Thoracic aorta (tissue), 2 donors: ENCODE measurements at places on chromosomes 16 and 17.
A peak's percentile ranks its signal among the peaks of the same experiment; 100 is the strongest.

GRCh38 chr17:58335779-58336455 lies 7.3 kb upstream of the TSPOAP1 start:
- no peak for DNase-seq

DNA sequence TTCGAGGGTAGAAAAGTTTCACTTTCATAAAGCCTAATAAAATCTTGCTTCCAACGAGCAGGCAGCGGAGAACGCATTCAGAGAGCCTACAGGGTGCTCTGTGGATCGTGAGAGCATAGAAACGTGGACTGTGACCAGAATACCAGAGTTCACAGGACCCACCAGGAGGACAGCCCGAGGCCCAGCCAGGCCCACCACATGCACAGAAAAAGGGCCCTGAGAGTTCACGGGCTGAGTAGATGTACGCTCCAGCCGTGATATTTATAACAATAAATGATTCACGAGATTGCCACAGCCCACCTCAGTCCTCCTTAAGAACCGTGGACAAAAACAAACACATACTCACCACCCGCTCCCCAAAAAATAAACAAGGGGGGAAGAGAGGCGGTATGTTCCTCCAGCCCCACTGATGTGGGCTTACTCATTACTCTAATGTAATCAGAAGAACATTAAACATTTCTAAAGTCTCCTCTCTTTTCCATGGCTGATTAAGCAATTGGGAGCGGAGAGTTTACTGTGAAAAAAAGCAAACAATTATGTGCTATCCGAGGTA lies 207.2 kb downstream of the C16orf78 start:
- no peak for DNase-seq

DNA sequence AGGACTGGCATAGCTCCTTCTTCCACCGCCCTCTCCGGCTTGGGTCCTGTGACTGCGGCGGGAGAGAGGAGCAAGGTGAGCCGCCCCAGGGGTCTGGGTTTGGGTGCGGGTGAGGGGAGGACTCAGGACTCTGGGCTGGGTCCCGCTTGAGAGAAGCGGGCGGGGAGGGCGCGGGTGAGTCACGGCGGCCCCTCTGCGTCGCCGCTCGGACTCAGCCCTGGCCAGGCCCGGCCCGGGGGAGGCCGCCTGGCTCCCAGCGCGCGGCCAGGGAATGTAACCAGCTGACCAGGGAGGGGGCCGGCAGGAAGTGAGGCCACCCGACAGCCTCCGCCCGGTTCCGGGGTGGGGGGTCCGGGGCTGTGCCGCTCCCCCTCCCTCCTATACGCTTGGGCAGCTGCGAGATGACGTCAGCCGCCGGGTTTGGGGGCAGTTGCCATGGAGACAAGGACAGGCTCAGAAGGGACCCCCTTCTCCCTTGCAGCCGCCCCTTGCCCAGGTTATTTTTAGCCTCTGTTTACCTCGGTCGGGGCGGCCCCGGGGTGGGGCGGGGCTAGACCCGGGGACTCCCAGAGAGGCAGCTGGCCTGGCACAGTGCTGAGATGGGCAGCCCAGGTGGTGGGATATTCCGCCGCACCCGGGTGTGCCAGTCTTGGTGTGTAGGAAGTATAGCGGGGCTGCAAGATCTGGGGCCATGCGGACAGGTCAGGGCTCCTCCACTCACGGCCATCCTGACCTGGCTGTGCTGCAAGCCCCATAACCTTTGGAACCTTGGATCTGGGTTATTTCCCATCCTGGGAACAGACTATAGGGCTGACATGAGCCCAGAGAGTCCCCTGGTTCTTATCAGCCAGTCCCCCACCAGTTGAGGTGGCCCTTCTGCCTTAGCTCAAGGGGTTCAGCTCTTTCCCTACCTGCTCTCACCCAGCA lies 1.6 kb downstream of the RIPOR1 start:
- peak; percentile 62 for DNase-seq

- no peak for DNase-seq
These were observed 235.7 kb downstream of the PMP22 start for GRCh38 chr17:15029469-15029868.

DNA sequence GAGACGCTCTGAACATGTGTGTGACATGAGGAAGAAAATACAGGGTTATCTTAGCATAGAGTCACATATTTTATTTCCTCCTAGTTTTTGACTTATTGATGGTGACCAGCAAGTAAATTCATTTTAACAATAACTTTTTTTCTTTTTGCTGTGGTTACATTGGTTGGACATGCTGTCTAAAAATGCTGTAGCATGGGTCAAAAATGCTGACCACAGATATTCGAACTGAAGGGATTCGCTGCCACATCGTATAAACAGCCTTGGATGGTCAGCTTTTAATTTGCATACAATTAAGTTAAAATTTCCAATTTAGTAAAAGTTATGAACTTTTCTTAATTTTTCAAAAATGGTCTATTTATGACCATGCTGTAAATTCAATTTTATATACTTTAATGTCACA lies 30.5 kb downstream of the RPGRIP1L start:
- DNase-seq = no peak

DNA sequence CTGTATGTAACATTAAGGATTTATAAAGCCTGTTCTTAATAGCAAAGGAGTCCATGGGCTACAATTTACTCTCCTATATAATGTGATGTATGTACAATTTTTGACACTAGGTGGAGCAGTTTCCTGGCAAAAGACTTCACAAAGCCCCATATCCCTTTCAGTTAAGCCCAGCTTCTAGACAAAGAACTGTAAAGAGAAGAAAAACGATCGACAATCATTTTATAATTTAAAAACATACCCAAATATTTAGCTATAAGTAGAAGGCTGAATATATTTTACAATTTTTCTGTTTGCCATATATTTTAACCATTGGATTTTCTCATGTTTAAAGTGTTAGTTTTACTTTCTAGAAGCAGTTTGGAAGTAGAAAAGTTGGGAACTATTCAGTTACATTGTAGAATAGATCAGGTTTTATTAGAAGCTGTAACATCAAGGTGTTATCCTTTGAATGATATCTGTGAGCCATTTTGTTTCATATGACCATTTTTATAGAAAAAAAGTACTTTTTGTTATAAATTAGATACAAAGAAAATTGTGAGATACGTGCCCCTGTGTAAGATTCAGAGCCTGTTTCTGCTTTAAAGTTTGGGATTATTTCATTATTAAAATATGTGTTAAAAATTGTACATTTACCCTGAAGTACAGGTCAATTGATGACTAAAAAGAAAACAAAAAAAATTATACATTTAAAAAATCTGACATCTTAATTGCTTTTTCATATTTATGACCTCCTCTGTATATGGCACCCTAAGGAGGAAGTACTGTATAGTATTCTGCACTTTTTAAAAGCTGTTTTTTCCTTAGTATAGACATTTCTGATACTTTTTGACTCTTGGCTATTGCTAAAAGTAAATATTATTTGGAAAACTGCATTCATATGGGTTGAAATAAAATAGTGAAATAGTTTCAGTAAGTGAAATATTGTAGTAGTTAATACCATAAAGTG lies 46.3 kb downstream of the VMP1 start:
- DNase-seq = no peak

DNA sequence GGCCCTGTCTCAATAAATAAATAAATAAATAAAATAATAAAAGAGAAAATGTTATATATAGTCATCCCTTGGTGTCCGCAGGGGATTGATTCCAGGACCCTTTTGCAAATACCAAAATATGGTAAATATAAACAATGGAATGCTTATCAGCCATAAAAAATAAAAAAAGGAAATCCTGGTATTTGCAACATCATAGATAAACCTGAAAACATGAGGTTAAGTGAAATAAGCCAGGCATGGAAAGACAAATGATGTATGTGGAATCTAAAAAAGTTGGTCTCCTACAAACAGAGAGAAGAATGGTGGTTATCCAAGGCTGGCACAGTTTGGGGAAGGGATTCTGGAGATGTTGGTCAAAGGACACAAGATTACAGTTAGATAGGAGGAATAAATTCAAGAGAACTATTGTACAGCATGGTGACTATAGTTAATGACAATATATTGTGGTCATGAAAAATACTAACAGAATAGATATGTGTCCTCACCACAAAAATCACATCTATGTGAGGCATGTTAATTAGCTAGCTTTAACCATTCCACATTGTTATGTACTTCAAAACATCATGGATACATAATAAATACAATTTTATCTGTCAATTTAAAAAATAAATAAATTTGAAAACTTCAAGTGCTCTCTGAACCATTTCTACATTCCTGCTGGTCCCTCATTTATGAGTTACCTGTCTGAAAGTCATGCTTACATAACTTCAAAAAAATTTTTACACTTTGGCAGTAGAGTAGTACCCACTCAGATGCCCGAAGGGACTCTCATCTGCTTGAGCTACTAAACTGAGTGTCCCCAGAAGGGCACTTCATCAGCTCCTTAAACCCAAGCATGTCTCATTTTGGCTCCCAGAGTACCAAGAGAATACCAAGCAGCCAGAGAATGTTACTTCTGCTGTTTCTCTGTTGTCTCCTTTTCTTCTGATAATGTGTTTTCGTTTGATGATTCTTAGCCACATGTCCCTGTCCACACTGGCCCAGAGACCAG lies 26.6 kb downstream of the N4BP1 start:
- no peak for DNase-seq

- no peak for DNase-seq
These were observed 38.8 kb upstream of the ENPP7 start for GRCh38 chr17:79691931-79692330.

- DNase-seq = no peak
These were observed 20.3 kb downstream of the COPRS start for GRCh38 chr17:31838636-31839225.

GRCh38 chr17:77465358-77466041 lies 324.7 kb downstream of the SEC14L1 start:
- DNase-seq = peak; percentile 27

DNA sequence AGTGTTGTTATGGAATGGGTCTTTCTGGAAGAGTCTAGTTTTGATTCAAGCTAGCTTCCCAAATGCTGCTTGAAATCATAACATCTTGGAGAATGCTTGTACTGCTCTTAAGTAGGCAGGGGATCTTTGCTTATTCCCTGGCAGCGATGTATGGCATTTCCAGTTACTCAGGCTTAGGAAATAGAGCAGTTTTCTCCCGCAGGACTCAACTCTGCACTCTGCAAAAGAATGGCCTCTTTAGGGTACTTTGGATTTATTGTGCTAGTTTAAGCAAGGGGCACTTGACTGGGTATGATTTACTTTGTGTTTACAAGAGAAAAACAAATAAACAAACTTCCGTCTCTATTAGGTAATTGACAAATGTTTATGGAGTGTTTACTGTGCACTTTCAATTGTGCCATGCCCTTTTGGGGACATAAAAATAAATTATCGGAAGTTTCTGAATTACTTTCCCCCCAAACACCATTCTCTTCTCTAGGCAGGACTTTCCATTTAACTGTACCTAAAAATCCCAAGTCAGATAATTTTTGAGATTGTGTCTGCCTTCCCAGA lies 164.0 kb downstream of the MAP2K6 start:
- DNase-seq = no peak

DNA sequence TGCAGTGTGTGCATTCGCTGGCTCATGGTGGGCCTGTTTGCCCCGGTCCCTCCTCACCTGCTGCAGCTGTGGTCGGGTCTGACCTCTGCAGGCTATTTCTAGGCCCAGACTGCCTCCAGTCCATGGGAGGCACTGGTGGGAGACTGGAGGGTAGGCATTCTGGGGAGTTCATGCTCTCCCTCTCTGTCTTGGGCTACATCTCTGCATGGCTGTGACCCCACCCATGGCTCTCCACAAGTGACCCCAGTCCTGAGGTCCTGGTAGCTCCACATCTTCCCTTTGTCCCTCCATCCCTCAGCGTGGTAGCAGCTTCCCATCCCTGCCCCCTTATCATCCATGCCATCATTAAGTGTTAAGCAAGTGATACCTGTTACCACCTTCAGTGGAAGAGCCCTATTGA lies 107.8 kb upstream of the SEC14L1 start:
- no peak for DNase-seq

- no peak for DNase-seq
These were observed 3.4 kb upstream of the TM4SF5 start for GRCh38 chr17:4768298-4768697.

GRCh38 chr16:85573696-85574641 lies 39.2 kb upstream of the GSE1 start:
- DNase-seq = peak; percentile 65

DNA sequence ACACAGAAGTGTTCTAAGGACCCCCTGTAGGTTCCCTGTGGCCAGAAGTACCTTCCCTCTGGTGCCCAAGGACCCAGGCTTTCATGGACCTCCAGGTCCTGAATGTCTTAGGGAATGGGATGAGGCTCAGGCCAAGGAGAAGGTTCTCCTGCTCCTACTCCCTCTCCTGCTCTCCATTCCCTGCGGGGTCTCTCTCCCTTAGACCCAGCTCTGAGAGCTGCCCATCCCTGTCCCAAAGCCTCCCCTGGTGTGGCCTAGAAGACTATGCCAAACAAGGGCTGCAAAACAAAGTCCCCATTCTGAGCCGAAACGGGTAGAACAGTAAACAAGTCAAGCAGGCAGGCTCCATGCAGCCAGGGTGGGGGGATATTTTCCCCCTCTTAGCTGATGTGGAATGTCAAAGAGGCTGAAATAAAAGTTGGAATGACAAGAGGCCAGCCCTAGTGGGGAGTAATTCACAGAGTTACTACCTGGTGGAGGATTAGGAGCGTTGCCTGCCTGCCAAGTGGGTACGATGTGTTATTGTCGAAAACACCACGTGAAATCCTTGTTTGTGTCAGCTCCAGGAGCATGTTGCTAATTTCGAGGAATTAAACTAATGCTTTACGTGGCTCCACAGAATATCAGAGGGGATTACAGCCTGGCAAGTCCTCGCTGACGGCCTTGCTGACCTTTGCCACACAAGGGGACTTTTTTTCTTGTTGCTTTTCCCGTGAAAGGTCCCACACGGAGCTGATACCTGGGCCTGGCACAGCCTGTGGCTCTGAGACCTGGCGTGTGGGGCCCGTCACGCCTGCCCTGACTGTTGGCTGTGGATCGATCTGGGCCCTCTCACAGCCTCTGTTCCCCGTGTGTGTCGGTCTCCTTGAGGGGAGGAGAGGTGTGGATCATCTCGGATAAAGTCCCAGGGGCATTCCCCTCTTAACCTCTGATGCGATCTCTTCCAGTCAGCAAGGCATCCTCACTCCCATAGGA lies 2.9 kb downstream of the WFIKKN2 start:
- no peak for DNase-seq

DNA sequence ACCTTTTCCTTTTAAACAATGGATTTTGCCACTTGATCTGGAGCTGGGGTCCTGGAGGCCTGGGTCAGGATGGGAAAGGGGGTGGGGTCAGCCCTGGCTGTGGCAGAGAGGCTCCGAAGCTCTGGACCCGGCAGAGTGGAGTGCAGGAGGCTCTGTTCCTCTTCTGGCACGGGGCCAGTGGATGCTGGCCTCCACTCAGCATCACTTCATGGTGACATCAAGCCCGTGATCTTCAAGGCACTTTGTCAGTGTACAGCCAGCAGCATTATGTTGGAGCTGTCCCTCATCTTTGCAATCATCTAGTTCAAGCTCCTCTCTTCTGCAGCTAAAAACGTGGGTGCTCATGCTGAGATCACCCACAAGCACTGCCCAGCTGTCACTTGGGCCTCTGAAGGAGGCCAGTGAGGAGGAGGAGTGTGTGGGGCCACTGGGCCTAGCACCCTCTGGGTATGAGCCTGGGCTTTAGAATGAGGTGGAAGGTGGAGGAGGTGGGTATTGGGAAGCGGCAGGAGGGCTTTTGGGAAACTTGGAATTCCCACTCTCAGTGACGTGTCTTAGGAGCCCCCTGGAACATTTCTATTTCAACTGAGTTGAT lies 45.9 kb upstream of the MGAT5B start:
- no peak for DNase-seq
